Upper lobe of left lung (tissue), 6 donors: ENCODE measurements at places on chromosomes 4 and X. TPM values are rescaled to one million over a fixed set of nuclear protein-coding genes. Genes with fewer than 3 reads are reported as not detected.

DNA sequence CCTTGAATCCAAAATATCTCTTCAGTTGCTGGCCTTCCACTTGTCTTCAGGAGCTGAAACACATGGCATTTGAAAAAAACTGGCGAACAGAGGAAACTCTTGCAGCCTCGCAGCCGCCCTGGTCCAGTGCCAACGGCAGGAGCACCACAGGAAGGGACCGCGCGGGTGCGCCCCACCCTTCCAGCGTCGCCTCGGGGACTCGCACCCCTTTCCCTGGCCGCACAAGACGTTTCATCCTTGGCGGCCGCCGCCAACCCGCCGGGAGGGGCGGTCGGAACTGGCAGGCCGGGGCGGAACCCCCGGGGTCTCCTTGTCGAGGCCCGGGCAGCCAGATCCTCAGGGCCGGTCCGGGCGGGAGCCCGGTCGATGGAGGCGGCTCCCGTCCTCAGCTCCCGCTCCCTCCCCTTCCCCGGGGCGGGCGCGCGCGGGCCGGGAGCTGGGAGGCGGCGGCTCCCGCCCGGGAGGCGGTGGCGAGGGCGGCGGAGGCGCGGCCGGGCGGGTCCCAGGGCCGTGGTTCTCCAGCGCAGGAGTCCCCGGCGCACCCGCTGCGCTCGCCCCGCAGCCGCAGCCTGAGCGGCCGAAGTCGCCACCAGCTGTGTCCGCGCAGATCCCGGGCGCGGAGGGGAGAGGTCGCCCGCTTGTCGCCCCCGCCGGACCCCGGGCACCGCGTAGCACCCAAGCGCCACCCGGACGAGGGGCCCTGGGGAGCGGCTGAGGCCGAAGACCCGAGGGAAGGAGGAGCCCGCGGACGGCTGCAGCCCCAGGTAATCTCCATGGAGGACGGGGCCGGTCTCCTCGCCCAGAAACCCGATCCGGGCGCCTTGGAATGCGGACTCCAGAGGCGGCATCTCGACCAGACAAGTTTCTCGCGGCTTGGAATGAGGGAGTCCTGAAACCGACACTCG lies 886 bp upstream of the NDST3 start:
- peaks cover 5% of the 10 kb centered on the region for H3K4me1 ChIP-seq
- no peak overlapping the region for H3K27ac ChIP-seq
- DNase-seq: peak; percentile 32
- H3K27me3 ChIP-seq: peaks cover 2% of the 10 kb centered on the region

DNA sequence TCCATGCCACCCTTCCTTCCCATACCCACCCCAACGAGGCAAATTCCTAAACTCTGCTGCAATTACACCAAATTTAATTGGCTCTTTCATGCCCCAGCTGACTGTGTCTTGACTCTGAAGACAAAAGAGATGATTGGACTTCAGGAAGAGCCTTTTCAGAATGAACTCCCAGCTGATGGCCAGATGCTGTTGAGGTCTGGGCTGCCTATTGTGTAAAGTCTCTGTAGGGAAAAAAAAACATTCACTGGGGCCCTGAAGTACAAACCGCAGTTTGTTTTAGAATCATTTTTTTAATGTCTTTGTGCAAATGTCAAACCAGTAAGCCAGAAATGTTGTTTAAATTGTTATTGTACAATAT lies 174.8 kb downstream of the HHIP start:
- no peak overlapping the region for H3K27ac ChIP-seq
- DNase-seq: no peak

DNA sequence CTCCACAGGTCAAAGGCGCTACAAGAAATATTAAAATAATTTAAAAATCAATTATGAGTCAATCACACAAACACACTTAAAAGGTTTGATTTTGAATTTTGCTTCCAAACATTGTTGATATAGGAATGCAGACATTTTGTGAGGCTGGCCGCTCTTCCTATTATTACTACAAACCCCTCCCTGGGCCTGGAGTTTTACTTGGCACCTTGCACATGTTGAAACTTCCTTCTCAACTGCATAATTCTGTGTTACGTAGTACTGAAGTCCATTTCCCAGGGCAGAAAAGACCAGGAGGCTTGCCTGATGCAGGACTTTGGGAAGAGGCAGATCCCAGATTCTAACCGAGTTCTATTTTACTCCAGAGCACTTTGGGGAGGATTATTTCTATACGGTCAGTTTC lies 71.5 kb downstream of the CYTL1 start:
- H3K4me1 ChIP-seq: no peaks in the 10 kb centered on the region
- H3K27me3 ChIP-seq: no peaks in the 10 kb centered on the region
- H3K27ac ChIP-seq: no peak overlapping the region
- H3K4me3 ChIP-seq: no peak overlapping the region
- H3K36me3 ChIP-seq: no peaks in the 10 kb centered on the region

GRCh38 chr4:1410491-1411325 lies 4.5 kb upstream of the NKX1-1 start:
- H3K36me3 ChIP-seq: no peaks in the 10 kb centered on the region
- peaks cover 5% of the 10 kb centered on the region for H3K4me1 ChIP-seq
- H3K4me3 ChIP-seq: no peak overlapping the region
- no peak overlapping the region for H3K27ac ChIP-seq

DNA sequence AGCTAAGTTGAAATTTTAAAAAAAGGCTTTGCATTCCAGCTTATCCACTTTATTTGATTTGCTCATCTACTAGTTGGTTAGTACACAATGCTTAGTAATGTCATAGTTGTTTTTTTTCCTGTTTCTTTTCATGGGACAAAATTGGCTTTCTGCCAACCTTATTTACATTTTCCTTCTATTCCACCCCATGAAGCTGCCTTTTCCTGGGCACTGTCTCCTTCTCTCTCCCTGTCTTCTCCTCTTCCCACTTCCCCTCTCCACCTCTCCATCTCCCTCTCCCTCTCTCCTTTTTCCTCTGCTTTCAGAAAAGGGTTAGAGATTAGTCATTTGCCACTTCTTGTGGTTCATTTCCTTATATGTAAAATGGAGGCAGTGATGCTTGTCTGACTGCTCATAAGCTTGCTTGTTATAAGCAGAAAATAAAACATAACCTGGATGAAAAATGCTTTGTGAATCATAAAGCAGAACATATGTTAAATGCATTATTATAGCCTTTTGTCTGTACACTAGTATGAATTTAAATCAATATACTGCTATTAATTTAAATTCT lies 181.9 kb downstream of the CEP135 start:
- no peak overlapping the region for H3K4me3 ChIP-seq
- H3K27me3 ChIP-seq: no peaks in the 10 kb centered on the region
- no peaks in the 10 kb centered on the region for H3K36me3 ChIP-seq
- no peak for DNase-seq
- H3K27ac ChIP-seq: no peak overlapping the region
- H3K4me1 ChIP-seq: peaks cover 5% of the 10 kb centered on the region

DNA sequence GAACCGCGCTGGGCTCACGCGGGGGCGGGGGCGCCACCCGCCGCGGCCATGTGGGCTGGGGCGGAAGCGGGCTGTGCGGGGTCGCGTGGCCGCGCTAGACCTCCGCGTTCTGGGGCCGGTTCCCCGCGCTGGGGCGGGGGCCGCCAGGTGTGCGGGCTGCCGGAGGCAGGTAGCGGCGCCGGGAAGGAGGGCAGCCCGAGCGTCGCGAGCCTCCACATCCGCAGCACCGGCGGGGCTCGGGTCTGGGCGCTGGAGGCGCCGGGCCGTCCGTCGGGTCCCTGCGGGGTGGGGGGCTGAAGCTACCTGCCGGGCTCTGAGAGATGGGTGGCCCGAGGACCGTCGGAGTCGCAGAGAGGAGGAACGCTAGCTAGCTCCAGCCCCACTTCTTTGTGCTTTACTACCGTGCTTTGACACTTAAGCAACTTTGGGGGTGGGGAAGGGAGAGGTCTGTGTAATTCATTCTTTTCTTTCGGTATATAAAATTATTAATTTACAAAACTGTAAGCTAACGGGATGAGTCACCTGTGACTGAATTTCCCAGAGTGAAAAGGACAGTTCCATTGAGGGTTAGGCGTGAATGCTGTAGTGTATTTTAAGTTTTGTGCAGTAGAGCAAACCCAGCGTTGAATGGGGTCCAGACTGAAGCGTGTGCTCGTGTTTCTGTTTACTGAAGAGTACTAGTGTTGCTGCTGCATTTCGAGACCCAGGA lies 689 bp downstream of the METAP1 start:
- DNase-seq: no peak
- no peaks in the 10 kb centered on the region for H3K36me3 ChIP-seq
- no peaks in the 10 kb centered on the region for H3K27me3 ChIP-seq
- peaks cover 14% of the 10 kb centered on the region for H3K4me1 ChIP-seq
- peak overlapping the region; percentile 89 for H3K27ac ChIP-seq

- peaks cover 12% of the 10 kb centered on the region for H3K4me1 ChIP-seq
- H3K36me3 ChIP-seq: no peaks in the 10 kb centered on the region
- no peaks in the 10 kb centered on the region for H3K27me3 ChIP-seq
- no peak for DNase-seq
- no peak overlapping the region for H3K4me3 ChIP-seq
These were observed 110.1 kb downstream of the NHSL2 start for GRCh38 chrX:72020788-72021187.

DNA sequence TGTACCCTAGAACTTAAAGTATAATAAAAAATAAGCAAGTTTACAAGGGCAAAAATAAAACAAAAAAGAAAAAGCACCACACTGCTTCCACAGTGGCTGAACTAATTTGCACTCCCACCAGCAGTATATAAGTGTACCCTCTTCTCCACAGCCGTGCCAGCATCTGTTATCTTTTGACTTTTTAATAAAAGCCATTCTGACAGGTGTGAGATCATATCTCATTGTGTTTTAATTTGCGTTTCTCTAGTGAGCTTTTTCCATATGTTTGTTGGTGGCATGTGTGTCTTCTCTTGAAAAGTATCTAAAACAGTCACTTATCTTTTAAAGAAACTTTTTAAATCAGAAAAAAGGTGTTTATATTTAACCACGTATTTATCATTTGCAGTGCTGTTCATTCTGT lies 71.3 kb downstream of the NFKB1 start:
- H3K27ac ChIP-seq: no peak overlapping the region
- DNase-seq: no peak

GRCh38 chr4:76383001-76383400 lies 37.9 kb downstream of the CCDC158 start:
- H3K27ac ChIP-seq: no peak overlapping the region
- H3K4me1 ChIP-seq: no peaks in the 10 kb centered on the region
- no peak for DNase-seq
- H3K27me3 ChIP-seq: no peaks in the 10 kb centered on the region
- H3K4me3 ChIP-seq: no peak overlapping the region

DNA sequence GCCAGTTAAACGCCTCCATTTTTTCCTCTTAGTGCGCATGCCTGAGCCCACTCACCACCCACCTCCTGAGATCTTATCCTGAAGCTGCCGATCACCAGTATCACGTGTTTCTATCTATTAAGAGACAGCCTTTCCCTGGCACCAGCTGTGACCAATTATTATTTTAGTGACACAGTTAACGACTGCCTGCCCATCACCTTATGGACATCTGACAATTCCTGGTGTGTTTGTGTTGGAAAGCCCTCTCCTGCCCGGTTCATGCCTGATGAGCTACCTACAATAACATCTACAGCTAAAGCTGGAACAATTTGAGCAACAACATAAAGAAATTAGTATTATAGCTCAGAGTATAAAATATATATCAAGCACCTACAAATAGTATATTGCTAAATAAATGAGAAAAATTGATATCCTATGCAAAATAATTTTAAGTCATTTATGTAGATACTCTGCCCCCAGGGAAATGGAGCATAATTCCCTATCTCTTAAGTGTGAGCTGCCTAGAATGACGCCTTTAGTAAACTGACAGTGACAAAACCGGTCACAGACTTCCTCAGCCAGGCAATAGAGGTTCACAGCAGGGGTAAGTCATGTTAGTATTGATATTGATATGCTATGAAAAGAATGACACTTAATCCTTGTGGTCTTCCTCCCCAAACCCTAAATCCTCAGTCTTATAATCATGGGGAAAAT lies 862.2 kb downstream of the TRAM1L1 start:
- no peaks in the 10 kb centered on the region for H3K36me3 ChIP-seq
- H3K4me1 ChIP-seq: no peaks in the 10 kb centered on the region
- no peak for DNase-seq
- no peak overlapping the region for H3K4me3 ChIP-seq
- H3K27me3 ChIP-seq: no peaks in the 10 kb centered on the region
- H3K27ac ChIP-seq: no peak overlapping the region

DNA sequence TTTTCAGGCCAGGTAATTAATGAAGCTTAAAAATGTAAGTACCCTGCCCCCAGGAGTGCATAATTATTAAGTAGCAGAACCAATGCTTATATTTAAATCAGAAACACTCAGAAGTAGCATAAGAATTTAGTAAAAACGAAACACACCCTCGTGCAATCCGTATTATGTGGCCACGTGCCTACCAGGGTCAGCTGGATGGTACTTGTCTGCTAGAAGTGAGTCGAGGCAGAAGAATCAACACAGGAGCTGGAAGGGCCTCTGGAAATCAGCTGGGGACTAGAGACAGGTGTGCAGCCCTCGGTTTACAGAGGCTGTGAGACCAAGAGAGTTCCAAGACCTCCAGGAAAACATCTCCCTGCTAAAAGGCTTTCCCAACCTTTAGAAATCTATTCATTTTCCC lies 559 bp upstream of the FAM47E start:
- no peaks in the 10 kb centered on the region for H3K27me3 ChIP-seq
- H3K27ac ChIP-seq: peak overlapping the region; percentile 69
- DNase-seq: peak; percentile 56

- H3K36me3 ChIP-seq: no peaks in the 10 kb centered on the region
- H3K4me3 ChIP-seq: no peak overlapping the region
- H3K4me1 ChIP-seq: peaks cover 6% of the 10 kb centered on the region
- no peaks in the 10 kb centered on the region for H3K27me3 ChIP-seq
These were observed 298.8 kb upstream of the TAPT1 start for GRCh38 chr4:16524911-16525554.

DNA sequence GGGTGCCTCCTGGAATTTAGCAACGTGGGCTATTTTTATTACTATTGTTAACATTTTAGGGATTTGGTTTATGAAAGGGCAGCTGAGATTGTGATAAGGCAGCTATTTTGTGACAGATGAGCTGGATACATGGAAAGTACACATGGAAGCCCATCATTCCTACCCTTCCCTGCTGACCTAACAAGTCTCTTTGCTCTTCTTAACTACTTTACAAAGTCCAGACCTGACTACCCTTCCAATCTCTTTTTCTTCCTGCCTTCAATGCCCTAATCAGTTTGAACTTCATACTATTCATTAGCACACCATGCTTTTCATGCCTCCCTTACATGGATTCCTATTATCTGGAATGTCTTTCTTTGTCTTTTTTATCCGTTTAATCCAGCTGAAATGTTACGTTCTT lies 9.4 kb upstream of the AFP start:
- no peaks in the 10 kb centered on the region for H3K27me3 ChIP-seq
- DNase-seq: no peak
- H3K27ac ChIP-seq: no peak overlapping the region
- H3K4me1 ChIP-seq: no peaks in the 10 kb centered on the region

SOX3 gene
- total RNA-seq: not detected

USP9X gene
- 59.7 TPM for total RNA-seq

SPANXN3 gene
- not detected for total RNA-seq

SPANXB1 gene
- not detected for total RNA-seq

TMEM271 gene
- not detected for total RNA-seq

KDM5C gene
- 83.8 TPM for total RNA-seq

RHOXF2 gene
- not detected for total RNA-seq

XAGE1A gene
- total RNA-seq: not detected

F8A3 gene
- total RNA-seq: 25.7 TPM

VBP1 gene
- total RNA-seq: 36.1 TPM

KCTD8 gene
- total RNA-seq: not detected

ETDA gene
- total RNA-seq: not detected
